Uterus (tissue), 4 donors: ENCODE measurements at places on chromosomes 3 and 15.
A peak's percentile ranks its signal among the peaks of the same experiment; 100 is the strongest.

DNA sequence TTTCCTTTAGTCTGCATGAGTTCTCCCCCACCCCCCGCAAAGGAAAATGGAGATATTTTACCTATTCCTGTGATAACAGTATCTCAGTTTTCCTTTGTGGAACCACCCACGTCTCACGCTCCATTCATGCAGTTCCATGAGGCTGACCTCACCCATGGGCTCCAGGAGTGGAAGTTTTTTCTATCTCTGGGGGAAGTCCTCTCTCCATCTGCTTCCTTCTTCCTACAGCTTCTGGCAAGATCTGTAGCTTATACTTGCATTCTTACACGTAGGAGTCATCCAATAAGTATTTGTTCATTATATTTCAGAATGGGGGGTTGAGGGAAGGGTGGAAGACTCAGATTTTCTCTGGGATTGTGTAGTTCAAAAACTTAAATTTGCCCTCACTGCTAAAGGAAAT is 5.8 kb upstream of the GLCE start:
- DNase-seq = no peak

DNA sequence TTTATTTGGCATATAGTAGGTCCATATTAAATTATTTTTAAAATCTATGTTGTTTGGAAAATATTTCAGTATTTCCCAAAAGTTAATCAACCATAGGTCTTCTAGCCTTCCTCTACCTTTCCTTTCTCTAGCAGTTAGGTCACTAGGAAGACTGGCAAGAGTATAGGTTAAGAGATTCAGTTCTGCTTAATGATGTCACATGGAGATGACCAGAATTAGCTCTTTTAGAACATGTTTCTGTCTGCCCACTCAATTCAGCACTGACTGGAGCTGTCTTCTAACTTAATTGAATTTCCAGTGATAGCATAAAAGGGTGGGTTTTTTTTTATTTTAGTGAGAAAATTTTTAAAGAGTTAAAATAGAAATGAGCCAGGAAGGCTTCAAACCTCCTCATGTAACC is 23.8 kb upstream of the ZBED2 start:
- no peak for DNase-seq

DNA sequence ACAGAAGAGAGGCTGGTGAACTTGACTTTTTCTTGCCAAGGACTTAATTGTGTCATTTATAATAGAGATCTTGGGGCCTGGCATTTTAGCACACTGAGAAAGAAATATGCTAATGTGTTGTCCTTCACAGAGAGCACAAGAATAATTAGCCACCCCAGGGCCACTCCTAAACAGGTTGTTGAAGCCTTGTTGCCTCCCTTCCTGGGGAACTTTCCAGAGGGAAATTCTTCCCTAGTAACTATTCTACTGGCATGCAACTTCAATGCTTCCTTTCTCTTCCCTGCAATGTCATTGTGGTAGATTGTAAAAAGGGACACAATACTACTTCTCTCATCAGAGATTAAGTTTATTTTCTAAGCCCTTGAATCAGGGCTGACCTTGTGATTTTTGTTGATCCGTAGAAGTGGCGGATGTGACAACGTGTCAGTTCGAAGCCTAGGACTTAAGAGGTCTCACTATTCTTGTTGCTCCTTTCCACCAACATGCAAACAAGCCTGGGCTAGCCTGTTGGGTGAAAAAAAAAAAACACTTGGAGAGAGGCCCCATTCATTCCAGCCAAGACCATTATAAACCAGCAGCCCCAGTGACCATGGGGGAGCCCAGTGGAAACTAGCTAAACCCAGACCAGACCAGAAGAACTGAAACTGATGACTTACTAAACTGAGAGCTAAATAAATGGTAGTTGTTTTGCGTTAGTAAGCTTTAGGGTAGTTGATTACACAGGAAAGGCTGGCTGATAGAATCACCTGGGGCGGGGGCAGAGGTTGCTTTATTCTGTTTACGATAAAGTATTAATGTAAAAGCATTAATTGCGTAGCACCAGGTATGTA is 287.2 kb downstream of the SHQ1 start:
- DNase-seq = no peak

DNA sequence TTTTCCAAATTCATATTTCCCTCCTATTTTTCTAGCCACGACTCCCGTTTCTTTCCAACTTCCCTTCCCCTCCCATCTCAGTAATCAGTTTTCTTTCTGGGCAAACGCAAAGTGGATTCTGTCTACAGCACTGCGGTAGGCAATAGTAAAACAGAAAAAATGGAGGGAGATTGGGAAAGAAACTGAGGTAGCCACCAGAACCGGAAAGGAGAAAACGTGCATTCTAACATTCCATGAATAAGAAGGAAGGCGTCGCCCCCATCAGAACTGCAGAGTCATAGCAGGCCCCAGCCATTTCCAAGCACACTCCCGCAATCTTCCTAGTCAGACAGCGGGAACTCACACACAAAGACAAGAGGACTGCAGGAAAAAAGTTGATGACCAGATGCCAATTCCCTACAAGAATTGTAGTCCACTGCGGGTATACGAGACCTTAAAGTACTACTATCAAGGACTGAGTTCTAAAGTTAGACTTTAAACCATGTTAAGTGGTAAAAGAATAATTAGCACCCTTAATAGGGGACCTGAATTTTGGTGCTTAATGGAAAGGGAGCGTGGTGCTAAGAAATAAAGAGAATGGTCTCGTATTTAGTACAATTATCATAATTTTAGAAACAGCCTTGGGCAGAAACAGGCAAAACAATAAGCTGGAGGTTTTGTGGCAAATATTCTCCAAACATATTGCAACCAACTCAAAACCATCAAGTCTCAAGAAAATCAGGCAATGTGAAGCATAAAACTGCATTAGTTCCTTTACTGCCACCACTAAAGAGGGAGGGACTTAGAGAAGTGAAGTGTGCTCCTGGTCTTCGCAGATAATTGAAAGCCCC is 1.4 kb downstream of the PFN2 start:
- DNase-seq = peak; percentile 49

DNA sequence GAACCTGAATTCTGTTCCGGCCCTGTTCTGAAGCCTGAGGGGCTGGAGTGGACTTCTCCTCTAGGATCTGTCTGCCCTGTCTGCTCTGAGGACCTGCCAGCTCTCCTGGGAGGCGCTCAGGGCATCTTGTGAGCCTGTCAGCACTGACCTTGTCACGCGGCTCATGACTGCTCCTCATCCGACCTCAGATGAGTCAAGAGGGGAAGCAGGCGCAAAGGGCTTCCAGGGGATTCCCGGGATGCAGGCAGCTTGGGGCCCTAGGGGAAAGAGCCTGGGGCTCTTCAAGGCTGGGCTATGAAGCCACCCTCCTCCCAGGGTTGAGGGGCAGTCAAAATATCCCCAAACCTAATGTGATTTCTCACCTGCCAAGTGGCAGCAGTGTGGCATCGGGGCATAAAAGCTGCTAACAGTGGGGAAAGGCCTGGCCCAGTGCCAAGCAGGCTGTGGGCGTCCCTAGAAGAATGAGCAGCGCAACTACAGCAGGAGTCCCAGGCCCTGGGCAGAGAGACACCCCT is 27.6 kb upstream of the ANKDD1A start:
- DNase-seq = peak; percentile 61

DNA sequence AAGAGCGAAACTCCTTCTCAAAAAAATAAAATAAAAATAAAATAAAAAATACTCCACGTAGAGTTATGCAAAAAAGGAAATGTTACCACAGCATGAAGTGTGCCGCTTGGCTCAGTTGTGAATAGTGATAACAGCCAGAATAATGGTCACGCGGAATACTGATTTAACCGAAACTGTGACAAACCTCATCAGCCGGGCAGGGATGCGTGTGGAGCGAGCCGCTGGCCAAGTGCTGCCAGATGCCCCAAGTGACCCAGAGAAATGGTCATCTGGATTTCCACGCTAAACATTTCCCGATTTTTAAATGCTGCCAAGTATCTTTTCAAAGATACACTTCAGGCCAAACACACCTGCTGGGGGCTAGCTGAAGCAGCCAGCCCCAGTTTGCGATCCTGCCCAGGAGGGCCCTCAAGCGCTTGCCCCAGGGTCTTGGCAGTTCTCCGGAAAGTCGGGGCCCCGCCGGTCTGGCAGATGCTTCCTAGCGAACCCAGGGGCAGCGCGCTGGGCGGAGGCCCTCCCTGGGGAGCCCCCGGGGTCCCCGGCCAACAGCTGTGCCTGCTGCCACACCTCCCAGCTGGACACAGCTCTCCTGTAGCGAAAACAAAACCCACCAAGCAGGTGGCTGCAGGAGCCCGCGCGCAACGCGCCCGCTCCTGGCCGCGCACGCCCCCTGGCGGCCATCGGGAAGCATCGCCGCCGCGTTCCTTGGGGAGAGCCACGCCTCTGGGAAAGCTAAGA is 35.1 kb downstream of the CMTM6 start:
- DNase-seq = peak; percentile 70

DNA sequence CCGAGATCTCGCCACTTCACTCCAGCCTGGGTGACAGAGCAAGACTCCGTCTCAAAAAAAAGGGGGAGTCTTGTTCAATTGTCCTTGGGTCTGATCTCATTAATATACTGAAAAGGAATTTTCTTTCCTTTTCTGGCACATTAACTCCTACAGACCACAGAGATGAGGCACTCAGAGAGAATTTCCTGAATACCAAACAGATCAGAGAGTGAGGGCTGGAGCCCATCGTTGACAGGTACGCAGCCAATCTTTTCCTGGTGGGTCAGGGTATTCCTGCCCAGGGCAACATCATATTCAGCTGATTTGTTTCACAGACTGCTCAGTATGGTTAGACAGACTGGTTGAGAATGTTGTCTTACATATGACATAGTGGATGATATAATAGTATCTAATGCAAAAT is 82.8 kb upstream of the TNFSF10 start:
- no peak for DNase-seq
